ENCODE measurements at places on chromosomes 1 and 21.

- DNase-seq: no peak
Observed at GRCh38 chr1:41486371-41487125, 2.1 kb upstream of the EDN2 start.

- no peak for DNase-seq
Observed at GRCh38 chr1:235888119-235888643, 21.5 kb upstream of the LYST start.

DNA sequence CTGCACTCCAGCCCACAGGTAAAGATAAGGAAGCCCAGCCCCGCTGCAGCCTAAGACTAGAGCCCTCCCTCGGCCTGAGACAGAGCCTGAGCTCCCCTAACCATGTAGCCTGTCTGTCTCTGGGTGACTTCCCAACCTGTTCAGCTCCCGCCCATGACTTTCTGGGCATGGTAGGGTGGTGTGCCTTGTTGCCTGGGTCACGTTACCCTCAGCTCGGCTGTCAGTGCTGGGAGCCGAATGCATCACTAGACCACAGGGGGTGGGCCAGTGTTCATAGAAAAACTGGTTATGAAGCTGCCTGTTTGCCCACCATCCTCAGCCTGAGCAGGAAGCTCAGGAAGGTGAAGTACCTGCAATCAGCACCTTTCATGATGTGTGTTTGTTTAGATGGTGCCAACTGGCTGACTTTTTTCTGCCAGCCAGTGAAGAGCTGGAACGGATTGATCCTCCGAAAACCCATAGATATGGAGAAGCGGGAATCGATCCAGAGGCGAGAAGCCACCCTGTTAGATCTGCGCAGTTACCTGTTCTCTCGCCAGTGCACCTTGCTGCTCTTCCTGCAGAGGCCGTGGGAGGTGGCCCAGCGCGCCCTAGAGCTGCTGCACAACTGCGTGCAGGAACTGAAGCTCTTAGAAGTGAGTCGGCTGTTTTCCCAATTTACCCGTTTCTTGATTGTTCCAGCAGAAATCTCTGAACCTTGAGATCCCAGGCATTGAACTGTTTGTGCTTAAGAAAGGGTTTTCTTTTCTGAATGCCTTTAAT lies 43.9 kb upstream of the PWP2 start:
- DNase-seq: no peak

DNA sequence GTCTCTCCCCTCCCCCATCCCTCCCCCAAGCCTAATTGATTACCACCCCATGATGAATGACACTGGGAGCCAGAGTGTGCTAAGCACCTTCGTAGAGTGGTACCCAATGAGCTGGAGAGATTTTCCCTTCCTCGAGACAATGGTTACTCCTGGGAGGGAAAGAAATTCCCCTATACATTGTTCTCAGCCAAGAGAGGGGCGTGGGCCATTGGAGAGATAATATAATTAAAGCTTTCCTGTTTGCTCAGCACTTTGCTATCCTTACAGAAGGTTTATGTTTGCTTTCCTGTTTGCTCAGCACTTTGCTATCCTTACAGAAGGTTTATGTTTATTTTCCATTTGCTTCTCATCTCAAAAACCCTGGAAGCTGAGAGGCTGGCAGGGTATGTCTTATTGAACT lies 126.1 kb upstream of the KLHDC7A start:
- DNase-seq: no peak

GRCh38 chr1:169722779-169723178 lies 11.1 kb downstream of the SELE start:
- no peak for DNase-seq

- DNase-seq: no peak
Observed at GRCh38 chr1:245684166-245684565, 529.4 kb downstream of the KIF26B start.

DNA sequence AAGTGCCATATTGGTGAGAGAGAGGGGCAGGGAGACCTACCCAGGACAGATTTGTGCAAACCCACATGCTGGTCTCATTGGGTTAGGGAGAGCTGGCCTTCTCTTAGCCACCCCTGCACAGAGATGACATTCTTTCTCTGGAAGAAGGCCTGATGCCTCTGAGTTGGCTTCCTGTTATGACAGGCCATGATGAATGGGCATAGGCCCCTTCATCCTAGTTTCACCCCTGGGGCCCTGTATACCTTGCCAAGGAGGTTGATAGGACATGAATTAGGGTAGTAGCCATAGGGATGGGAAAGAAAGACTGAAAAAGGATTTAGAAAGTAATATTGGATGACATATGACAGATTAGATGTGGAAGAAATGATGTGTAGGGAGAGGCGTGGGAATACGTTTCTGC lies 46.6 kb downstream of the TENT5C start:
- no peak for DNase-seq

GRCh38 chr1:27392778-27393635 lies 585 bp downstream of the GPR3 start:
- no peak for DNase-seq

- no peak for DNase-seq
Observed at GRCh38 chr1:204150702-204151551, 917 bp downstream of the ETNK2 start.

DNA sequence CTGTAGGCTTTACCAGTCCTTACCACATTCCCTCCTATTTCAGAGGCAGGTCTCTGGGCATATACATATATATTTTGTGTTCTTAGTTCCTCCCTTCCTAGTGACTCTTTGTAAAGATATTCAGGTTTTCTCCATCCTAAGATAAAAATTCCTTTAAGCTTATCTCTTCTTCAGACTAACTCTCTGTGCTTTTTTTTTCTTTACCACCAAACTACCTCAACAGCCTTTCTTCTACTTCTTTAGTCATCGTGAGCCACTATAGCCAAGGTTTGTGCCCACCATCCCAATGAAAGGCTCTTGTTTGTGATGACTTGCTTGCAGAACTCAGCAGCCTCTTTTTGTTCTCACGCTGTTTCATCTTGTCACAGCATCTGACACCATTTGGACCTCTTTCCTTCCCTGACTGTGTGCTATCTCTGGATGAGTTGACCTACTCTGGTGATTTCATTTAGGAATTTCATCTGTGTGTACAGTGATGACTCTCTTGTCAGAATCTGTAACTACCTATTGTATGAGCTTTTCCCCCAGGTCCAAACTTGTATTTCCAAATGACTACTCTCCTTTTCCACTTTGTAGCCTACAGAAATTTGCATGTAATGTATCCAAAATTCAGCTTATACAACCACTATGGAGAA lies 59.0 kb upstream of the MACF1 start:
- no peak for DNase-seq

GRCh38 chr1:15639931-15640330 lies 22.7 kb downstream of the DDI2 start:
- DNase-seq: no peak

GRCh38 chr1:150576794-150577556 lies 2.4 kb downstream of the MCL1 start:
- no peak for DNase-seq

- no peak for DNase-seq
Observed at GRCh38 chr1:43269627-43270375, at the start of gene TMEM125. Gene TMEM125, plus strand, starts transcription at chr1:43269983. Its CDS starts 2,740 bp downstream, at chr1:43272723.

DNA sequence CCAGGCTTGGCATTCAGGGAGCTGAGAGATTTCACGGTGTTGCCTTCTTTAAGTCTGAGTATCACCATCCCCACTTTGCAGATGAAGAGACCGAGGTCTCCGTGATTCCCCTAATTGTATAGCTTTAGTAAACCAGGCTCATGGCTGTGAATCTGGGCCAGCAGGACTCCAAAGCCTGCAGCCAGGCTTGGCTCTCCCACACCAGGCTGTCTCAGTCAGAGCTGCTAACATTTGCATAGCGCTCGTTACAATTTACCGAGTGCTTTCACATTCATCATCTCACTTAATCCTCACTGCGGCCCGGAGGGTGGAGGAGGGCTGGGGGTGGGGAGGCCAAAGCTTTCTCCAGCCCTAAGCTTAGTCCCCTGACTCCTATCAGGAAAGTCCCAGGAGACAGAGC lies 11.7 kb downstream of the C1orf94 start:
- DNase-seq: no peak

DNA sequence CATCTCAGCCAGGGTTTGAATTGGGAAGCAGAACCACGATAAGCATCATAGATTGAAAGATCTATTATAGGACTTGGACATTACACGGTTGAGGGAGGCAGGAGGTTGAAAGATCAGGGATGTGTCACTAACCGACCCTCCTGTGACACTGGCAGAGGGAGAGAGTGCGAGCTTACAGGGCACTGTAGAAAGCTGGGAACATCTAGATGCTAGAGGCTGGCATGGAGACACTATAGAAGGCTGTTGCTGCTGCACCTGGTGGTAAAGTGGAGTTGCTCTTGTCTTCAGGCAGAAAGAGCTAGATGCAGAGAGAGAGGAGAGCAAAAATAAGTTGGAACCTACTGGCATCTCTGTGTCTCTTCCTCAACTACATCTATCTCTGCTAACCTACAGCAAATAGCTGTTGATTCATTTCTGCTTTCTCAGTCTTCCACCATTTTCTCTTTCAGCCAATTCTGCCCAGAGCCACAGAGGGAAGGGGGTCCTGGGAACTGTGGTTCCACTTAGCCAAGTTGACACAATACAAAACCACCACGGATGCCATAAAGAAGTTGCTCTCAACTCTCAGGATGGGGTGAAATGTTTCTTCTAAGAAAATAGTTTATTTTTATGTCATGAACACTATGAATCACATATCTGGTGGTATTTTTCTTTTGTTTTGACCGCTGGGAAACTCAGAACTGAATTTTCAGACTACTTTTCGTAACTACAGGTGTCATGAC lies 155.9 kb downstream of the ZNF281 start:
- no peak for DNase-seq

GRCh38 chr21:33305938-33306337 lies 18.8 kb upstream of the IFNAR1 start:
- no peak for DNase-seq

GRCh38 chr1:244406337-244406736 lies 45.4 kb downstream of the ADSS2 start:
- DNase-seq: no peak

DNA sequence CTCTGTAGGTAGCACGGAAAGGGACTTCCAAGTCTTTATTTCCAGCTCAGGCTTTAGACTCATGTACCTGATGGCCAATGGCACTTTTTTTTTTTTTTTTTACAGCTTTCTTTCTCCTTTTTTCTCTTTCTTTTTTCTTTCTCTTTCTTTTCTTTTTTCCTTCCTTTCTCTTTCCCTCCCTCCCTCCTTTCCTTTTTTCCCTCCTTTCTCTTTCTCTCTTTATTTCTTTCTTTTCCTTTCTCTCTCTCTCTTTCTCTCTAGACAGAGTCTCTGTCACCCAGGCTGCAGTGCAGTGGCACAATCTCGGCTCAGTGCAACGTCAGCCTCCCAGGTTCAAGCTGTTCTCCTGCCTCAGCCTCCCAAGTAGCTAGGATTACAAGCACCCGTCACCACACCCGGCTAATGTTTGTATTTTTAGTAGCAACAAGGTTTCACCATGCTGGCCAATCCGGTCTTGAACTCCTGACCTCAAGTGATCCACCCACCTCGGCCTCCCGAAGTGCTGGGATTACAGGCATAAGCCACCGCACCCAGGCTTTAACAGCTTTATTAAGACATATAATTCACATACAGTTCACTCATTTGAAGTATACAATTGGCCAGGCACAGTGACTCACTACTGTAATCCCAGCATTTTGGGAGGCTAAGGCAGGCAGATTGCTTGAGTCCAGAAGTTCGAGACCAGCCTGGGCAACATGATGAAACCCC lies 5.1 kb upstream of the DCAF8 start:
- DNase-seq: no peak

GRCh38 chr1:161706482-161707347 lies at the start of gene FCRLA:
Gene FCRLA, plus strand, starts transcription at chr1:161707229. Its CDS starts 36 bp downstream, at chr1:161707265.
- no peak for DNase-seq

GRCh38 chr1:199155166-199156019 lies 516.6 kb downstream of the PTPRC start:
- no peak for DNase-seq

DNA sequence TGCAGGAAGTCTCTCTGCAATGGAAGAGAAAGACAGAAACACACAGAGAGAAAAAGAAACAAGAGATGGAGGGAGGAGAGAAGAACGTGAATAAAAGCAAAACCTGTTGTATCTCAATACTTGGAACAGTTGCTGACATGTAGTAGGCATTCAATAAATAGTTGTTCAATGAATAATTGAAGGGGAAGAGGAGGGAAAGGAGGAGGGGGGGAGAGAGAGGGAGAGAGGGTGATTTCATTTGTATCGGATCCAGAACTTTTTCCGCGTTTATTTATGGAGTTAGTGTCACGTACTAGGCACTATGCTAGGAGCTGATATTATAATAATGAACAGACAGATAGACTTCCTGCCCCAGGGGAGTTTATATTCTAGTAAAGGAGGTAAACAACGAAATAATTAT lies 144.1 kb downstream of the OMA1 start:
- no peak for DNase-seq

DNA sequence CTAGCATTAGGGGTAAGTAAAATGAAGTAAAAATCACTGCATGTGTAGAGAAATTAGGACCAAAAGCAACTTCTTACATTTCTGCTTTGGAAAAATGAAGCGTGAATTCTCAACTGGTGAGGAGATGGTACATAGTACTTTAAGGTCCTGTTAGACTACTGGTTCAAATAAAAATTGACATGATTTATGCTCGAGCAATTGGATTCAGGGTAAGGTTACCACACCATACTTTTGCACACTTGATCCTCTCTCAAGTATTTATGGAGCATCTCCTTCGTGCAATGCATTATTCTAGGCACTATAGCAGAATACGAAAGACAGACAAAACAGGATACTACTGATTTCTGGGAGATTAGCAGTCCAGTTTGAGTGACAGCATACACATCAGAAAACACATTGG lies 66.2 kb downstream of the BRINP2 start:
- DNase-seq: no peak

DNA sequence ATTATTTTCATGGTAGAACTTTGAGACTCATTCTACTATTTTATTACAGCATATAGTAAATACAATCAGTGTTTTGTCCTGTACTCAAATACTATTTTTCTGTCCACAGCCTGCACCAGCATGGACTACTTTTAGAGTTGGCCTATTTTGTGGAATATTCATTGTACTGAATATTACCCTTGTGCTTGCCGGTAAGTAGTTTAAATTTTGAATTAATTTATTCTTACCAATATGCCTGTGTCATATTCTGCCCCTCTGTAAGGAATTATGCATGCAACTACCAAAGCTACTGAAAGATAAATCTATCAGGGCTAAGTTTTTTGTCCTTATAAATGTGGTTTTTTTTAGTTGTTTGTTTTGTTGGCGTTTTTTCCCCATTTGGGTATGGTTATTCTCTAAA lies 101.4 kb upstream of the KIAA1614 start:
- no peak for DNase-seq

DNA sequence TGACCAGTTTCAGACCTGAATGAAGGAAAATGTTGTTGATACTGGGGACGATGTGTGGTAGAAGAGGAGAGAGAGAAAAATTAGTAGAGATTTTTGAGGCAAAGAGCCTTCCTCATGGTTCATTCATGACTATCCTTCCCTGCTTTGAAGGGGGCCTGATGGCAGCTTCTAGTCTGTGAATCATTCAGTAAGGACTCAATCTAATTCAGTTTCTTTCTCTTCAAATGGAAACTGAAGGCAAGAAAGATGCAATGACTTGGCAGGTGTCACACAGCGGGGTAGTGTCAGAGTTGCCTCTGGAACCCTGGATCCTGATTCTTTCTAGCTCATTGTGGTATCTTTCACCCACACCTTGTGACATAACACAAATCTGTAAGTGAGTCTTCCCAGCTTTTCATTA lies 14.9 kb upstream of the CD5L start:
- no peak for DNase-seq

- no peak for DNase-seq
Observed at GRCh38 chr1:154822233-154822632, 47.8 kb downstream of the KCNN3 start.
